Activated CD4-positive, alpha-beta T cell treated with anti-CD3 and anti-CD28 coated beads for 36 hours (primary cell): ENCODE measurements at places on chromosomes 5 and 9. TPM values are rescaled to one million over a fixed set of nuclear protein-coding genes. Genes with fewer than 3 reads are reported as not detected.

The CSF1R gene
- 0.76 TPM for total RNA-seq

The CDH12 gene
- not detected for total RNA-seq

GRCh38 chr9:128825923-128826700 lies 3.5 kb downstream of the SPOUT1 start:
- H3K27ac ChIP-seq: no peak overlapping the region
- H3K27me3 ChIP-seq: no peaks in the 10 kb centered on the region
- H3K4me1 ChIP-seq: peaks cover 23% of the 10 kb centered on the region
- no peak for DNase-seq
- no peak overlapping the region for H3K4me3 ChIP-seq

DNA sequence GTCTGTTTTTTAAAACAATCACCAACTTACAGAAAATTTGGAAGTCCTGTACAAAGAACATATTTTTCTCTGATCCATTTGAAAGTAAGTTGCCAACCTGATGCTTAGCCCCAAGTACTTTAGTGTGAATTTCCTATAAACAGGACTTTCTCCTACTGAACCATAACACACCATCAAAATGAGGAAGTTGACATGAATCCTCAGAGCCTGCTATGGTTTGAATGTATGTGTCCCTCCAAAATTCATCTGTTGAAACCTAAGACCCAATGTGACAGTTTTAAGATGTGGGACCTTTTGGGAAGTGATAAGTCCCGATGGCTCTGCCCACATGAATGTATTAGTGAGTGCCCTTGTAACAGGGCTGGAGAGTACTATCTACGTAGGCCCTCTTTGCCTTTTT lies 6.4 kb upstream of the ACOT12 start:
- no peak overlapping the region for H3K27ac ChIP-seq
- peaks cover 3% of the 10 kb centered on the region for H3K4me1 ChIP-seq
- H3K36me3 ChIP-seq: no peaks in the 10 kb centered on the region
- peaks cover 21% of the 10 kb centered on the region for H3K27me3 ChIP-seq

DNA sequence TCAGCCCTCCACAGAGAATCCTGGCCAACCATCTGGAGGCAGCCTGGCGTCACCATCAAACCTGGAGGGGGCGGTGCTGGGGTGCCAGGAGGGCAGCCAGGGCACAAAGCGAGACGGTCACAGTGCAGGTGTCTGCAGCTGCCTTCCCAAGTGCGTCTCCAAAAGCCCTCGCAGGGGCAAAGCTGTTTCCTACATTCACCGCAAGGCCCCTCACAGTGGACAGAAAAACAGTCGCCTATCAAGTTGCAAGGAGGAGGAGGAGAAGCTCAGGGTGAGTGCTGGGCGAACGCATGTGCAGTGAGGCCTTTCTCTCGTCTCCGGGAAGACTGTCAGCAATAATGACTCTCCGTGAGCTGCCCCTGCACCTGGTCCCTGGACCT lies 18.0 kb upstream of the LHX3 start:
- peaks cover 10% of the 10 kb centered on the region for H3K4me1 ChIP-seq
- H3K4me3 ChIP-seq: no peak overlapping the region
- H3K36me3 ChIP-seq: peaks cover 24% of the 10 kb centered on the region
- H3K27me3 ChIP-seq: no peaks in the 10 kb centered on the region
- no peak overlapping the region for H3K27ac ChIP-seq
